ENCODE measurements at places on chromosomes 16 and 17.

- DNase-seq, result no peak
Observed at GRCh38 chr16:65318138-65318537, 196.3 kb upstream of the CDH11 start.

DNA sequence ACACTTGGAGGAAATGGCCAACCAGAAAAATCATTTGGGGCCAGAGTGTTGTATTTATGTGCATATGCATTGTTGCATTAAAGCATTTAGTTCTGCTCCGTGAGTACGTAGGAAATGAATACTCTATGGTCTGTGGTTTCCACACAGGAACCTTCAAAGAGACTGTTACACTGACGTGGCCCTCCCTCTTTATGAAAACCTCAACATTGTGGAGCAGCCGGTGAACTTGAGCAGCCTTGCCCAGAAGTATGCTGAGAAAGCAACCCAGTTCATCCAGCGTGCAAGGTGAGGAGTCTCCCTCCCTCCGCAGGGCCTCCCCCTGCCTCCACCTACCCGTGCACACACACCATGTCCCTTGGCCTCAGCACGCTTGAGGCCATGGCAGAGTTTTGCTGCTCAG, 65.2 kb downstream of the ARSG start:
- peak; percentile 39 for DNase-seq

DNA sequence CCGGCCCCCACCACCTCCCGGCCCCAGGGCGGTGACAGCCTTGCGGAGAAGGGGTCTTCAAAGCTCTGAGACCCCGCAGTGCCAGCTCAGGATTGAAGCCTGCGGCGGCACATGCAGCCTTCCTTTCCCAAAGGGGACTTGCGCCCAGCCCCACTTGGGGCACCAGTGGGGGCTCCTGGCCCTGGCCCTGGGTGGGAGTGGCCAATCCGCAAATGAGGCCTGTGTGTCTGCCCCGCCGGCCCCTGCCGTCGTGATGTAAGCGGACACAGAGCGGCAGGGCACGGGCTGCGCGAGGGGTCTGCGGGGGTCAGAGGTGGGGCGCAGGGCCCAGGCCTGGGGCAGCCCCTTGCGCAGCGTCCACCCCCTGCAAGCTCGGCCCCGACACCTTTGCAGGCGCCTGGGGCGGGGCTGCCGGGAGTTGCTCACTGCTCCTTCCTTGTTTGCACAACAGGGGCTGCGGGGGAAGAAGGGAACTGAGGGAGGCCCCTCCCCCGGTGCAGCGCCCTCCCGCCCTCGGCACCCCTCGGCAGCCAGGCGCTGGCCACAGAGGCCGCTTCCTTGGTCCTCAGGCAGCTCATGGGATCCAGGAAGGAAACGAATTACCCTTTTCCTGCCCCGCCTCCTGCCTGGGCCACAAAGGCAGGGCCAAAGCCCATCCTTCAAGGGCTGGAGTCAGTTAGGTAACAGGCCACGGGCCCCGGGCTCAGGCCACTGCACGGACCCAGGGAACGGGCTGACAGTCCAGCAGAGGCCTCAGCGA, 2.9 kb downstream of the SLC16A3 start:
- DNase-seq, result no peak

DNA sequence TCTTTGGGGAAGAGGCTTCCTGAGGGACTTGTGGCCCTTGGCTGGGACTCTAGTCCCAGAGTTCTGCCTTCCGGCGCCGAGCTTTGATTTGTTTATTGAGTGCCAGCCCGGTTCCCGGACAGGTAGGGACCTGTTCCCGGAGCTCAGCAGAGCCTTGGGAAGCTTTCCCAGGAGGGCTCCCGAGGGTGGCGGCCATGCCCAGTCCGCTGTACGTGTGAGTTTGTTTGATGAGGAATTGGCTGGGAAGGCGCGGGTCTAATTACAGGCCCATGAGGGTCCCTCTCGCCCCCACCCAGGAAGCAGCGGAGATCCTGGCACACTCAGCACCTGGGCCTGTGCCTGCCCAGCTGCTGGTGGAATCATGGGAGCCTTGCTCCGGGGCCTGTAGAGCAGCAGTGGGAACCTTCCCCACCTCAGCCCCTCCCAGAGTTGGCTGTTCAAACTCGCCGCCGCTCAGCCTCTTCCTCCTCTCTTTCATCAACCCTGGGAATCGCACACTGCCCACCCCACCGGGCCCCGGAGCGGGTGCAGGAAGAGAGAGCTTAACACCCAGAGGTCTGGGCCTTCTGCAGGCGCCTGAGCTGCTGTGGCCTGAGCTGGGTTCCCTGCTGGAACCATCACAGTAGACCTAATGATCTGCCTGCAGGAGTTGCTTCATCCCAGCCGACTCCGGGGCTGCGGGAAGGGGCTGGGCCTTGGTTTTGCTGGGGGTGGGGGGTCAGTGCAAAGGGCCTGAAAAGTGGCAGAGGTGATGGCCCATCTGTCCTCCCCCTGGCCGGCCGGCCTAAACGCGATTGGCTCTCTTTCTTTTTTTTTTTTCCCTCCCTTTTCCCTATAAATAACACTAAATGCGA, 313.7 kb downstream of the SEC14L1 start:
- DNase-seq, result no peak

DNA sequence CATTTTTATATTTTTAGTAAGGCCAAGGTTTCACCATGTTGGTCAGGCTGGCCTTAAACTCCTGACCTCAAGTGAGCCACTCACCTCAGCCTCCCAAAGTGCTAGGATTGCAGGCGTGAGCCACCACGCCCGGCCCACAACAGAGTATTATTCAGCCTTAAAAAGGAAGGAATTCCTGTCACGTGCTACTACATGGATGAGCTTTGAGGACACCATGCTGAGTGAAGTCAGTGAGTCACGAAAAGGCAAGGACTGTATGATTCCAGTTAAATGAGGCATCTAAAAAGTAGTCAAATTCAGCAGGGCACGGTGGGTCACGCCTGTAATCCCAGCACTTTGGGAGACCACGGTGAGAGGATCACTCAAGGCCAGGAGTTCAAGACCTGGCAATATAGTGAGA, 9.7 kb downstream of the CSF3 start:
- no peak for DNase-seq
